GM23338 (cell line): ENCODE measurements at places on chromosomes 7 and 10.

DNA sequence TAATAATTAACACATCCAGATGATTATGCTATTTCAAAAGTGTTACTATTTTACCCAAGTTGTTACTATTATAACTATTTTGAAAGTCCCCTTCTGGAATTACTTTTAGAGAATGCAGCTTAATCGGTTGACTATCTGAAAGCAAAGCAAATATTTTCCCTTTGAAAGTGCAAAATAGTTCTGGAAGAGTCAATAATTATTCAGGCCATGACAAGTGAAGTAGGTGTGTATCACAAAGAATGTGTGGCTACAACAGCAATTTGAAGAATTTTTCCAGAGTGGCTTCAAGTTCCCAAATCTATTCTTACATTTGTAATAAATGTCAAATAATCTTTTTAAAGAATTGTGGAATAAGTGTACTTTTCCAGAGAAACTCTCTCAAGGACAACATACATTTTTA is 42.8 kb downstream of the RNLS start:
- no peak for DNase-seq

DNA sequence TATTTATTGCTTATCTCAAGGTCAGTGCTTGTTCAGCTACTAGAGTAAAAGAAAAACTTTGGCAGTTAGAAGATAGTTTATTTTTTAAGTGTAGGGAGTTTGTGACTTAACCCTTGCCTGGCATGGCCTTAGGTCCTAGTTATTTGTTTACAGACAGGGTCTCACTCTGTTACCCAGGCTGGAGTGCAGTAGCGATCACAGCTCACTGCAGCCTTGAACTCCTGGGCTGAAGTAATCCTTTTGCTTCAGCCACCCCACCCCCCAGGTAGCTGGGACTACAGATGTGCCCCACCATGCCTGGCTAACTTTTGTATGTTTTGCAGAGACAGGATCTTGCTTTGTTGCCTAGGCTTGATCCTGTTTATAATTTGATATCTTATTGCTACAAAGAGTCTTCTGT is 4.2 kb downstream of the ANLN start:
- DNase-seq: peak; percentile 8

DNA sequence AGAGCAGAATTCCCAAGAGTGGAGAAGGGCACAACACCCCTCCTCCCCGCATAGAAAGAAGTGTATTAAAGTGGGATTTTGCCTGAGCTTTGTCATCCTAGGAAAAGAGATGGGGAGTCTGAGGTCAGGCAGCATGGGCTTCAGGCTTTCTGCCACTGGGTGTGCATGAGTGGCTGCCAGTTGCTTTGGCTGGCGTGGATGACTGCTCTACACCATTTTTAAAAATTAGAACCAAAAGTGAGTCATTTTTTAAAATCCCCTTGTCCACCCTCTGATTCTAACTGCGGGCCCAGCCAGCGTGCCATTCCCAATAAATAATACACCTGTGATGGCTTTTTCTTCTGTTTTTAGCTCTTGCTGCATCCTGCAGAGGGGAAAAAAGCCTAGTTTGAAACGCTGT is 13.4 kb downstream of the SLC29A3 start:
- no peak for DNase-seq

- no peak for DNase-seq
Measured at GRCh38 chr10:11377267-11377666, 234.2 kb downstream of the USP6NL start.

GRCh38 chr10:71312220-71312619 is 6.8 kb upstream of the SLC29A3 start:
- no peak for DNase-seq

- no peak for DNase-seq
Measured at GRCh38 chr7:132783824-132784223, 207.6 kb upstream of the PLXNA4 start.

GRCh38 chr7:71243736-71244410 is 111.9 kb downstream of the GALNT17 start:
- DNase-seq: peak; percentile 55
